ENCODE measurements at places on chromosomes 2 and 18.
A peak's percentile ranks its signal among the peaks of the same experiment; 100 is the strongest.

DNA sequence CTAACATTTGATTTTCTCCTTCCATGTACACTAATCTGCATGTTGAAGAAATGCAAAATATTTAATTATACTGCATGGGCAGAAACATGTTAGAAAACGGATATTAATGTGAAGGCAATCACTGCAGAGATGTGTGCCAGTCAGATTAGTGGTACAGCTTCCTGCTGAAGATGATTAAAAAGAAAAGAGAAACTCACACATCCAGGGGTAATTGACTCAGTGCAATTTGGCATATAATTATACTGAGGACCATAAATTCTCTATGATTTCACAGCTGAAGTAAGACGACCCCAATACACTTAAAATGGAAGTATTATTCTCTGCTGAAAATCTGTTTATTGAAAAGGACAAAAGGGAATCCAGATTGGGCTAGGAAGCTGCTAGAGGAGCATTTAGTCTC is 243.4 kb downstream of the TGIF1 start:
- DNase-seq, result no peak

GRCh38 chr2:221309892-221310583 is 262.1 kb downstream of the EPHA4 start:
- DNase-seq, result no peak

DNA sequence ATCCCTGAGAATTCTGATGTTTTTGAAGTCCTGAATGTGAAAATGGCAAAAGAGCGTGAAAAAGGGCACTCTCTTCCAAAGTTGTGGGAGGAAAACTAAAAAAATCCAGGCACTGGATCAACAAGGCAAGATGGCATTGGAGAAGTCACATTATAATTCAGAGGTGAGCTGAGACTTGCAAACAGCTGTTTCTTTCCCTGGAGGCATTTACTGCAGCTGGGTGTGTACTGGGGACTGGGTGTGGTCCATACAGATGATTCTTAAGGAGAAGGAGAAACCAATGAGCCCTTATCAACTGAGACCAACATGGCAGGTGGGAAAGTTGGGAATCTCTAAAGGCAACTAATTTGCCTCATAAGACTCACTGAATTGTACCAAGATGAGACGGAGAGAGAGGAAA is 313.9 kb downstream of the TRIB2 start:
- no peak for DNase-seq

- no peak for DNase-seq
Observed at GRCh38 chr2:27079233-27080139, 1.1 kb downstream of the EMILIN1 start.

- DNase-seq, result no peak
Observed at GRCh38 chr2:239833269-239834109, 191.7 kb downstream of the NDUFA10 start.

DNA sequence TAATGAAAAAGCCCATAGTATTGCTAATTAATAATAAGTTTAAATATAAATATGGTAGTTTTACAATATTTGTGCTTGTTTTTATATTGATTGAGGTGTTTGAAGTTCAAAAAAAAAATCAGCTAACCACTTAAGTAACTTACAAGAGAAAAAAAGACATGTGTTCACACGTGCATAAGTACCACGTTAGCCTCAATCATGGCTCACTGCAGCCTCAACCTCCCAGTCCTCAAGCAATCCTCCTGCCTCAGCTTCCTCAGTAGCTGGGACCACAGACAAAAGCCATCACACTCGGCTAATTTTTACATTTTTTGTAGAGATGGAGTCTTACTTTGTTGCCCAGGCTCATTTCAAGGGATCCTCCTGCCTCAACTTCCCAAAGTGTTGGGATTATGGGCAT is 19.4 kb downstream of the MGAT4A start:
- no peak for DNase-seq

DNA sequence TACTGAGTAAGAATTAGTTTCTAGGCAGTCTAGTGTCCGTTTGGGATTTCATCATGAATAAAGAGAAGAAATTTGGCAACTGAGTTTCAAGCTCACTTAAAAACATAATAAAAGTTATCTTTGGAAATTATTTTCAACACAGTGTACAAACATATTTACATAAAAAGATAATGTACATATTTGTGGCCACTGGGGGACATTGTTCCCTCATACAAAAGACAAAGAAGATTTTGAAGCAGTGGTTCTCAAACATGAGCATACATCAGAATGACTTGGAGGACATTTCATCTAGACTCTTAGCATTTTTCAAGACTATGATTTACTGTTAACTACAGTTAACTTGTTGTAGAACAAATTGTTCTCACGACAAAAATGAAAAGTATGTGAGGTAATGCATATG is 15.7 kb upstream of the TTC21B start:
- DNase-seq, result no peak

- DNase-seq, result peak; percentile 56
Observed at GRCh38 chr18:3450012-3450798, at the start of gene TGIF1. TGIF1 (plus strand) TSS chr18:3450172; CDS start chr18:3450490, 318 bp downstream.

DNA sequence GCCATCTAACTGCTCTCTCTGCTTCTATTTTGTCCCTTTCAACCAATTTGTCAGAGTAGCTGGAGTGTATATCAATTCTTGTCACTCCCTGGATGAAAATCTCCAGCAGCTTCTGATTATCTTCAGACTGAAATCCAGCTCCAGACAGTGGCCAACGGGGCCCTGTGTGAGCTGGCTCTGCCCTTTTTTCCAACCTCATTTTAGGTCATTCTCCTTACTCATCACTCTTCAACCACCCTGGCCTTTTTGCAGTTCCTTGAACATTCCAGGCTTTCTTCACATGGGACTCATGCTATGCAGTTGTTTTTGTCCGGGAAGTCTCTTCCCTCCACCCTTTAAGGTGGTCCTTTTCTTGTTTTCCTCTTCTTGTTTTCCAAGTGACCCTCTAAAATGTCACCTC is 15.4 kb upstream of the FAP start:
- DNase-seq, result no peak

GRCh38 chr2:137255990-137256389 is 490.6 kb downstream of the THSD7B start:
- no peak for DNase-seq

DNA sequence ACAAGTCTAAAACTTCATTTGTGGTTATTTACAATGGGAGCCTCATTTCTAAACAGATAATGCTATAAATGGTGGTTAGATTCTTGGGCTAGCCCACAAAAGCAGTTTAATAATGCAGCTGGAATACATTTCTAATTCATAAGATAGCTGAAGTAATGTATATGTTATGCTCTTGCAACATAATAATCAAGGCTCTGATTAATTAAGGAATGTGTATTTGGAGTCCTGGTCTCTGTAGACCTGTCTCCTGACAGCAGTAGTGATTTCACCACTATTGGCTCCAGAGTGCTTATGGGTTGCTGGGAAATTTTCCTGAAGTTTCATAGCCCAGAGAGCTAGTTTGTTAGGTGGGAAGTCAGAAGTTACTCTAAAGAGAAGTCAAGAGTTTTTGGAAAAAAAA is 21.3 kb upstream of the CDC42EP3 start:
- DNase-seq, result no peak

- DNase-seq, result no peak
Observed at GRCh38 chr2:30915486-30915885, 108.2 kb upstream of the CAPN13 start.

DNA sequence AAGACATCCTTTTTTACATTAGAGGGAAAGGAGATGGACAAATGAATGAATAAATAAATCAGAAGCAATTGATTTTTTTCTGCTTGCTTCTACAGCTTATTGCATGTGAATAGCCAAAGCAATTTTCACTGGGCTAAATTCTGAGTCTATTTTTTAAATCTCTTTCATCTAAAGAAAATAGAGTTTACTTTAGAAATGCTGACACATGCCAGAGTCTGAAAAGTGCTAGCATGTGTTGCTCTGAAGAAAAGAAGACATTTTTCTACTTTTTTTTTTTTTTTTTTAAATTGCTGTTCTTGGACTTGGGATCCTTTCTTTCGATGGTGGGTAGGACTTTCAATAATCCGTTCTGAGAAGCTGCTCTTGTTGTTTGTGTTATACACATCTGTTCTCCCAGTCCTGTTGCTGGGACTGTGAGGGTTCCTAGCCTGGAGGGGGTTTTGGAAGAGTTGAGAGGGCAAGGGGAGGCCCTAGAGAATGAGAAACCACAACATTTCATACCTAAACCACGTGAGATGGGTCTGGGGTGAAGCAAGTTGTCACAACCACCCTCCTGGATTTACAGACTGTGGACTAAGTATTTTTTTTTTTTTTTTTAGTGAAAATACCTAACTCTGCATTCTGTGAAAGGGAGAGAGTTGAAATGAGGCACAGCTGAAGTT is 193.5 kb downstream of the PRKCE start:
- no peak for DNase-seq

DNA sequence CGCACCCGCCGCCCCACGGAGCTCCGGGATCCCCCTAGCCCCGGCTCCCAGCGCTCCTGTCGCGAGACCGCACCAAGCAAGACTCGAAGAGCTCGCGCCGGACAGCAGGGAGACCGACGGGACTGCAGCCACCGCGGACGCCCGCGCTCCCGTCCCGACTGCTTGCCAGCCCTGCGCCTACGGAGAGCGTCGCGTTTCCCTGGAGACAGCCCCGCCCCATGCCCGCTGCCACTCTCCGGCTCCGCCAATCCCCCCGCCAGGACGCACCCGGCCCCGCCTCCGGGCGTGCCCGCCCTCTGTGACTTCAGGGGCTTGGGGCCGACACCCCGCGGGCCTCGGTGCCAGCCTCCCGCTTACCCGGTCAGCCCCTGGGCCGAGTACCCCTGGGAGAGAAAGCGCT is at the start of gene ANKMY1:
TSS of gene ANKMY1 (minus strand) at position 181 of the 400 bp plus-strand sequence. CDS start 653 bp downstream, outside the sequence.
- peak; percentile 67 for DNase-seq

GRCh38 chr2:128986867-128987268 is 668.2 kb upstream of the HS6ST1 start:
- DNase-seq, result no peak

DNA sequence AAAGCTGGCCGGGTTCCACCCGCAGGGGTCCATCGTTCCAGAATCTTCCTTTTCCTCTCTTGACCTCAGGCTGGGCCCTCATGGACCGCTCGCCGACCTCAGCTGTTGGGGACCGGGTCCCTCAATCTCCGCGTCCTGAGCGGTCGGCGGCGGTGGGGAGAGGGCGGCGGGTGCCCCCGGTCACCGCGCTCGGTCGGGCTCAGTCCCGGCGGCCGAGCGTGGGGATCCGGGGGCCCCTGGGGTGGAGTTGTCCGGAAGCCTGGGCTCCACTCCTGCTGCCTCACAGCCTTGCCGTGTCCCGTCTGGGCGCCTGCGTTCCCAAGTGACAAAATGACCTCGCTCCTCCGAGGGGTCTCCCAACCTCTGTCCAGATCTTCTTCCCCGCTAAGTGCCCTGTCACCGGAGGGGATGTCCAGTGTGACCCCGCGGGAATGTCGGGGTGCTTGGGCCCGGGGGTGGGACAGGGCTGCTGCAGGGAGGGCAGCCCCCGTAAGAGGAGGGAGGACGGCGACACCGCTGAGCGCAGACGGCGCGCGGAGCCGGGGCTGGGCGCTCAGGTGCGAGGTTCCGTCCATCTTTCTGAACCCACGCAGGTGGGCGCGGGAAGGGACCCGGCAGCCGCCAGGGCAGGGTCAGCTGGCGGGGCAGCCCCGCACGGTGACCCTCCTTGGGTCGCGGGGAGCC is 16.0 kb upstream of the E2F6 start:
- DNase-seq, result no peak

- no peak for DNase-seq
Observed at GRCh38 chr2:171807119-171807518, 86.9 kb downstream of the SLC25A12 start.

- no peak for DNase-seq
Observed at GRCh38 chr2:172978063-172978383, 97.6 kb upstream of the MAP3K20 start.

DNA sequence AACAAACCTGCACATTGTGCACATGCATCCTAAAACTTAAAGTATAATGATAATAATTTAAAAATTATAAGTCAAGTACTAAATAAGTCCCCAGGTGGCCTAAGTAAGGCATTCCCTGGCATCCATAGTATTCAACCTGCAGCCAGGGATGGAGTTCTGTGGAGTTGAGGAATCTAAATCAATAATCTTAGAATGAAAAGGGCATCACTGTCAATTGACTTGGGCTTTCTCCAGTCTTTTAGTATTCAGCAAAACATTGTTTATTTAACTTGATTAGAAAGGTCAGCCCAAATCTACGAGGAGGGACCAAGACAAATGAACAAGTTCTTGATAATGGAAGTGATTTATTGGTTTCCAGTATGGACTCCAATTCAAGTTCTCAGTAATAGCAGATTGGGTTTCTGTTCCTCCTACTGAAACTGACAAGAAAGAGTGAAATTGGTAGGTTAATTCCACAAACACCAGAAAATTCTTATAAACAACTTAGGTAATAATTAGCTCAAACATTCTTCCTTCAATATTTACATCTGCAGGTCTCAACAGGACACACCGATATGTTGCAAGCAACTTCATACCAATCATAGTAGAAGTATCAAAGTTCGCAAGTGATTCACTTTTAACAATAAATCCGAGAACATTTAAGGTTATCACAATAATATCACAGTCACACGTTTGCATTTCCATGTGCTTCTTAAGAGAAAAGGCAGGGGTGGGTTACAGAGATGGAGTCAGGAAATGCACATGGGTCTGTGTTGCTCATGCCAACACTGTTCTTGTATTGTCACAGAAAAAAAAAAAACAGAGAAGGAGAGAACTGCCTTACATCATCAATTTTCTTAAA is 51.7 kb upstream of the EHBP1 start:
- DNase-seq, result no peak

- DNase-seq, result no peak
Observed at GRCh38 chr2:48259811-48260210, 270.1 kb upstream of the STON1 start.

- DNase-seq, result no peak
Observed at GRCh38 chr18:55665506-55665905, 77.5 kb upstream of the TCF4 start.

DNA sequence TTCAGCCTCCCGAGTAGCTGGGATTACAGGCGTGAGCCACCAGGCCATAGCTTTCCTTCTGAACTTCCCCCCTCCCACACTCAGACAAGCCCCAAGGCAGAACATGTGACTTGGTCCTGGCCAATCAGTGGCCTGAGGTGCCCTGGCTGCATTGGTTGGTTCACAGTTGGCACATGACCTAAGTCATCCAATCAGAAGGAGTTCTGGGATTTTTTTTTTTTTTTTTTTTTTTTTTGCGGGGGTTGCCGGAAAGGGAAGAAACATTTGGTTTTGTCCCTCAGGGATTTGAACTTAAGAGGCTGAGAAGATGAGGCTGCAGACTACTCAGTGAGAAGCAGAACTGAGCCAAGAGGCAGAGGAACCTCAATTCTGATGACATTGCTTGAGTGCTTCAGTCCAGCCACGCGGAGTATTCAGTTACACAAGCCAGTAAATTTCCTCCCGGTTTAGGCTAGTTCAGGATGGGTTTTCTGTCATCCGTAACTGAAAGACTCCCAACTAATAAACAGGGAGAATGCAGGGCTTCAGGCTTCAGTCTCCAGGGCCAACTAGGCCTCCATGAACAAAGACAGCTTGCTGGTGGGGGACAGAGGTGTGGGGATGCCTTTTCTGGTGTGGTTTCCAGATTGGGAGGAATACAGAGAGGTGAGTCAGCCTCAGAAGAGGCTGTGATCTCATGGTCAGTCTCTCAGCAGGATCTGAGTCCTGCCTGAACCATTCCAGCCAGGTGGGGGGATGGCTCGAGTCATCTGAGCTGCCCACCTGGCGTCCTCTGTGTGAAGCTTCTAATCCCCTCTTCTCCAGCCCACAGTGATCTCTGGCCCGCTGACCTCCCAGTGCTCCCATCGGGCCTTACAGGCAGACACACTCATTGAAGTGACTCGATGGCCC is 9.2 kb downstream of the PTMA start:
- peak; percentile 13 for DNase-seq

- no peak for DNase-seq
Observed at GRCh38 chr18:61541673-61542072, 208.4 kb downstream of the CDH20 start.

- DNase-seq, result no peak
Observed at GRCh38 chr2:133500917-133501316, 67.3 kb downstream of the NCKAP5 start.

GRCh38 chr2:83990636-83991035 is 468.4 kb downstream of the SUCLG1 start:
- no peak for DNase-seq
